Tongue (tissue), 3 donors: ENCODE measurements at places on chromosomes 2 and 18. TPM values are rescaled to one million over a fixed set of nuclear protein-coding genes. Genes with fewer than 3 reads are reported as not detected.

- no peak for DNase-seq
Observed at GRCh38 chr2:32274289-32274688, 3.4 kb upstream of the YIPF4 start.

DNA sequence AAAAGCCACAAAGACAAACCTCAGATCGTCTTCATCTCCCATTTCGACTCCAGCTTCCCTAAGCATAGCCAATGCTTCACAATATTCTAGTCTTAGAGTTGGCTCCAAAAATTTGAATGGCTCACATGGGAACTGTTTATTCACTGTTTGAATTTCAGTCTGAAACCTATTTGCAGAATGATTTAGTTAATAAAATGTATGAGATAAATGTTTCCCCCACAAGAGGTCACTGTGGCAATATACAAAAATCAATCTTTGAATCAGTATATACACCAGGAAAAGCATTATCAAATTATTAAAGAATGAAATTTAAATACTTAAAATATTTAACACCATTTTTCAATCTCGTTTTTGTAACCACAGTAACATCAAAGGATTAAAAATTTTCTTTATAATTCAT is 40.0 kb upstream of the MCM6 start:
- DNase-seq: peak; percentile 83

DNA sequence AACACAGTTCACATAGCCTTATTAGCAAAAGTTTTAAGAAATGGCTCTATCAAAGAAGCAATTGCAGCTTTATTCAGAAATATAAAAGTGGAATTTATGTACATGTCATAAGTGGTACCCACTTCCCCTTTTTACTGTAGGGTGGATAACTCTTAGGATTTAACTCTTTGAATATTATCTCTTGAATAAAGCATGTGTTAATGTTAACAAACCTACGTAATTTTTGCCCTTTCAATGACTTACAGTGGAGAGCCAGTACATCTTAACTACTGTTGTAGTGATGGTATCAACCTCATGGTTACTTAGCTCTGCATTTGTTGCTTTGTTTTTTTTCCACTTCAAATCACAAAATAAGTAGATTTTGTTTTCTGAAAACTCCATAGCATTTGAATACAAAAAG is 8.8 kb downstream of the NABP1 start:
- no peak for DNase-seq

CDH7 gene
- 0.62 TPM for total RNA-seq

- DNase-seq: no peak
Observed at GRCh38 chr2:12585784-12586183, 131.0 kb upstream of the TRIB2 start.

DNA sequence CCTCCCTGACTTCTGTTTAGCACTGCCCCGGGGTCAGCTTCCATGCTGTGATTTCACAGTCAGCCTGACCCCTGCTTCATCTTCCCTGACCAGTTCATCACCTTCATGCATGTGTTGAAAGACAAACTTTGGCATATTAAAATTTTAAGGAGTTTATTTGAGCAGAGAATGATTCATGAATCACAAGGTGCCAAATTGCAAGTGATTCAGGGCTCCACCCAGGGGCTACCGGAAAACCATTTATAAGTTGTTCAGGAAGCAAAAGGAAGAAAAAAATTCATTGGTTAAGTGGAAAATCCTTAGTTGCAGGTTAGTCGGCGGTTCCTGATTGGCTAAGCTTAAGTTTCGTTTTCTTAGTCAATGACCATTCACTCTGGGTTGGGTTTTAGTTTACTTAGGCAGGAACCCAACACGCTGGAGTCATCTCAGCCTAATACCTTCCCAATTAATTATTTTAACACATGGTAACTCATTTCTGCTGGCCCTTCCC is 10.6 kb downstream of the IL1F10 start:
- DNase-seq: peak; percentile 31

DNAJC10 gene
- 78.3 TPM for total RNA-seq

DNA sequence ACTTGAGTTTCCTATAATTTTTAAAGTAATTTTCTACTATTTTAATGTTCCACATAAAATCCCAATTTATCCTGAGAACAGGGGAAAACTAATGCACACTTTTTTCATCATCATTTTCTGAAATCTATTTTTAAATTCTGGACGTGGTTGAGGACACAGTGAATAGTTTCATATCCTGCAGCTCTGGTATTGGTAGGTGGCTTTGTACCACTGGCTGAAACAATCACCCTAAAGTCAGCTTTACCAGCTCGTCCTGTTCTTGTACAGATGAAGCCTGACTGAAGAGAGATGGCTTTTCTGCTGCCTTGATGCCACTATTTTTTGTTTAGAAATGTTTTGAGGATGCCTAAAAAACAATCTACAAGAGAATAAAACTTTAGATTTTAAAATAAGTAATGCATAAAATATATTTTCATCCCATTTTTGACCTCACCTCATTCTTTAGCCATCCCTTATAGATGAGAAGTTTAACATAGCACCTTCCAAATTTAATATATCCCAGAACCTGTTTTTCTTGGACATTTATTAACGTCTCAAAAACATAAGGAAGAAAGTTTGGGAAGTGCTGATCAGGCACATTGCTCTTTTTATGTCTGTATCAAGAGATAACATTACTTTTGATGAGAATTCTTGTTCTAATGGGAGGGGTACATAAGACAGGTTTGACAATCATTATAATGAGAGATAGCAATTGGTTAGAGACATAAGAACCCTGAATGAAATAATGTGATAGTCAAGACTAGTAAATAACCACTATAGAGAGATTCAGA is 80.9 kb downstream of the GALNT1 start:
- DNase-seq: no peak
